Islet precursor cell (in vitro differentiated cells): ENCODE measurements at places on chromosomes 6 and 20.

DNA sequence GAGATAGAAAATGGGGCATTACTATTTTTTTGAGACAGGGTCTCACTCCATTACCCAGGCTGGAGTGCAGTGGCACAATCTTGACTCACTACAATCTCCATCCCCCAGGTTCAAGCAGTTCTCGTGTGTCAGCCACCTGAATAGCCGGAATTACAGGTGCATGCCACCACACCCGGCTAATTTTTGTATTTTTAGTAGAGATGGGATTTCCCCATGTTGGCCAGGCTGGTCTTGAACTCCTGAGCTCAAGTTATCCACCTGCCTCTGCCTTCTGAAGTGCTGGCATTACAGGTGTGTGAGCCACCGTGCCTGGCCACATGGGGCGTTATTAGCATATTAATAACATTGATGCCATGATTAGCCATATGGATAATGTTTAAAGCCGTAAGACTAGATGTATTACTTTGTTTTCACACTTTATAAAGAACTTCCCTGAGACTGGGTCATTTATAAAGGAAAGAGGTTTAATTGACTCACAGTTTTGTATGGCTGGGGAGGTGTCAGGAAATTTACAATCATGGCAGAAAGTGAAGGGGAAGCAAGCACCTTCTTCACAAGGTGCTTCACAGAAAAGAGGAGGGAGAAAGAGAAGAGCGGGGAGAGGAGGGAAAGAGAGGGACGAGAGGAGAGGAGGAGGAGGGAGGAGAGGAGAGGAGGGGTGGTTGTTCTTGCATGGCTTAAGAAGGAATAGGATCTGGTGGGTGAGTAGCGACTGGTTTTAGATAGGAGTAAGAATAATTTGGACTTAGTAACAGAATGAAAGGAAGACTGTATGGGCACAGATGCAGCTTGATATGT is 51.9 kb downstream of the MYO6 start:
- DNase-seq, result no peak

DNA sequence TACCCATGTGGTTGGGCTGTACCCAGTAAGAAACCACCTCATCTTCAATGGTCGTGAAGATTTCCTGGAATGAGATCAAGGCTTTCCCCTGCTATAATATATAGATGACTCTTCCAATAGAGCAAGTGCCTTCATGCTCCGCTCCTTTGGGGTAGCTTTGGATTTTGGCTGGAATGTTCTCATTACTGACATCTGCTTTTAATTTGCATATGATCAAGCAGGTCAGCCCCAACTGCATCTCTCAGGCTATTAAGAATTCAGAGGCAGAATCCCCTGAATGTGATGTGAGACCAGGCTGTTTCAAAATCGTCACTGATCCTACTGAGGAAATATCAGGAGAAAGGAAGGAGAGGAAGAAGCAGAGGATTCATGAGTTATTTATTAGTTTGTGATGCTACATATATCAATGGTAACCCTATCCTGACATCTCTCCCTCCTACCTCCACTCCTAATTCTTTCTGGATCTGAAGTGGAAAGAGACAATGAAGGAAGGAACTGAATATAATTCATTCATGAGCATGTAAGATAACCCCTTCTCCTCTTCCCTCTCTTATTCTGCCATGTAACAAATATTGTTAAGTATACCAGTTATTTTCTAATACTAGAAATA is 47.6 kb upstream of the FUCA2 start:
- no peak for DNase-seq

DNA sequence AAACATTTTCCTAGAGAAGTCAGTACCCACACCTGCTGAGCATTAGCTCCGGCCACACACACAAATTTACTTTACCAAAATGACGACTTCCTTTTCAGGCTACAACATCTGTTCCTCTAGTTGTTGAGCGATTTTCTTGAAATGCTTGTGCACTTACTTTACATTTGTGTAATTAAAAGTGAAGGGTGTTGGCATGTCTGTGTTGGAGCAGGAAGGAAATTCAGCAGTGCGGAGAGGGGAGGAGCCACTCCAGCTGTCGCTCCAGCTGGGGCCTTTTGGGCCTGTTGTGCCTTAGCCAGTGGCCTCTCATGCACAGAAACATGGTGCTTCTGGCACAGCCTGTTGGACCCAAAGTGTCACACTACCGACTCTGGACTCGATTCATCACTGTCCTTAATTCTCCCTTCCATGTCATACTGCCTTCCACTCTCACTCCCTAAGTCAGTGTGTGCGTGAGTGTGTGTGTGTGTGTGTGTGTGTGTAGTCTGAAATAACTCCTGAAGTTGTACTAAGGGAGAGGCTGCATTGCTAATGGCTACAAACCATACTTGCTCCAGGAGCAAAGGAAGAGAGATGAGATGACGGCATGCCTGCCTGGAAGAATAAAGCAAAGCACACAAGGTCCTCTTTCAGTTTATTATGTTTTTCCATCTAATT is 191.8 kb upstream of the ARG1 start:
- DNase-seq, result no peak

DNA sequence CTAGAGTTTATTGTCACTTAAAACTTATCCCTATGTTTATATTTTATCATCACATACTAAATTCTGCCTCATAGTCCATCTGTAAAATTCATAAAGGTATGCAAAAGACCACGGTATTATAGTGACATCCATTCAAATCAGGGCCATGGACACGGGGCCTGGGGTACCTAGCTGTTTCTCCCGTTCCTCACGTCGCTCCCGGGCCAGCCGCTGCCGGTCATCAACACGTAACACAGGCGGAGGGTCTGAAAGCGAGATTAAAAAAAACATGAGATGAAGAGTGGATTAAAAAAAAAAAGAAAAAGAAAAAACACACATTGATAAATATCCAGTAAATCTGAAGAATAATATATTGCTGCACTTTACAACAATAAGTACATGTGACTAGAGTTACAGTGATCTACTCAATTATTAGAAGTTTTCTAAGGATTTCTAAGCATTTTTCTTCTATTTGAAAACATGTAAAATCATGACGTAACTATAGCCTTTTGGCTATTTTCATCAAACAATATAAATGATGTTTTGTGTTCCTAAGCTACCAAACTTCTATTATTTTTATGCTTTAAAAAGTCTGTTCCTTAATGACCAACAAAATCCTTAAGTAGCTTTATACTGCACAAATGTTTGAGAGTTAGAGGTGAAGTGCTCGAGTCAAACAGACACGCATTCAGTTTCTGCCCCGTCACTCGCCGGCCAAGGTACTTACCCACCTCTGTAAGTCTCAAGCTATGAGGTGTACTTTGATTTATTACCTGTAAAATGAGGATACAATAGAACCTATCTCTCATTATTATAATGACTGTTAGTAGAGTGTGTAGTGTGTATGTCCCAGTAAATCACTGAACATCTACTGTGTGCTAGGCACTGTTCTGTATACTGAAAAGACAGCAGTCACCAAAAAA is 122.1 kb upstream of the BCLAF1 start:
- no peak for DNase-seq

DNA sequence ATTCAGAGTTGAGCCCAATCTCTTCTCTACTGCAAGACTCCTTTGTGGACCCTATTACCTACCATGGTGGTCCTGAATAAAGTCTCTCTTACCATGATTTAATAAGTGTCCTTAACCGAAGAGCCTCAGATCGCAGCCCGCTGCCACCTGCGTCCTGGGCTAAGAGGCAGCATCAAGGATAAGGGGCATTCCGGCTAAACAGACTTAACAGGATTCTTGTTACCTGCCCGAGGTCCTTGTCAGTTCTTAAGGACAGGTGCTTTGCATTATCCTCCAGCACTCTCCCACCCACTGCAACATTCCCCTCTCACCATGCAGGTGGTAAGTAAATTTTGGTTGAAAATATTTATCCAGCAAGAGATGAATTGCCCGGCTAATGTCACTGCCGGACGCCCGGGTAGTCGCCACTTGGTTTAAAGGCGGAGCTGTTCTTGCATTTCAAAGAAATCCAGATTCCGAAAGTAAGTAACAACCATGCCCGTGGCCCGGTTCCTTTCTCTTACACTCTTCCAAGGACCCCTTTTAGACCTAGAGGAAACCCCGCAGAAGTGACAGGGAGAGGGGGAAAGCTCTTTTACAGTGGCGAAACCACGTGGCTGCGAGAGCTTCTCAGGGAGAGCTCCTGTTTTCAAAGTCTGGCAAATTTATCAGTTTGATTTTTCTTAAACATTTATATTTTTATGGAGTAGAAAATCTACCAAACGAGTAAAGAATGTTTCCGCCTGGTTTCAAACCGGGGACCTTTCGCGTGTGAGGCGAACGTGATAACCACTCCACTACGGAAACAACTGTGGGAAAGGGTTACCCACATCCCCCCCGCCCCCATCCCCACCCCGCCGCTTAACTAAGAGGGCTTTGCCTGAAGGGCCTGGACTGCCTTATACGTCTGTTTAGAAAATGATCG is 41.9 kb upstream of the PRSS16 start:
- peak; percentile 62 for DNase-seq

GRCh38 chr6:6878887-6879585 is 228.7 kb upstream of the RREB1 start:
- DNase-seq, result no peak
